ENCODE measurements at places on chromosomes 5 and 9. TPM values are rescaled to one million over a fixed set of nuclear protein-coding genes. Genes with fewer than 3 reads are reported as not detected.
A peak's percentile ranks its signal among the peaks of the same experiment; 100 is the strongest.

DNA sequence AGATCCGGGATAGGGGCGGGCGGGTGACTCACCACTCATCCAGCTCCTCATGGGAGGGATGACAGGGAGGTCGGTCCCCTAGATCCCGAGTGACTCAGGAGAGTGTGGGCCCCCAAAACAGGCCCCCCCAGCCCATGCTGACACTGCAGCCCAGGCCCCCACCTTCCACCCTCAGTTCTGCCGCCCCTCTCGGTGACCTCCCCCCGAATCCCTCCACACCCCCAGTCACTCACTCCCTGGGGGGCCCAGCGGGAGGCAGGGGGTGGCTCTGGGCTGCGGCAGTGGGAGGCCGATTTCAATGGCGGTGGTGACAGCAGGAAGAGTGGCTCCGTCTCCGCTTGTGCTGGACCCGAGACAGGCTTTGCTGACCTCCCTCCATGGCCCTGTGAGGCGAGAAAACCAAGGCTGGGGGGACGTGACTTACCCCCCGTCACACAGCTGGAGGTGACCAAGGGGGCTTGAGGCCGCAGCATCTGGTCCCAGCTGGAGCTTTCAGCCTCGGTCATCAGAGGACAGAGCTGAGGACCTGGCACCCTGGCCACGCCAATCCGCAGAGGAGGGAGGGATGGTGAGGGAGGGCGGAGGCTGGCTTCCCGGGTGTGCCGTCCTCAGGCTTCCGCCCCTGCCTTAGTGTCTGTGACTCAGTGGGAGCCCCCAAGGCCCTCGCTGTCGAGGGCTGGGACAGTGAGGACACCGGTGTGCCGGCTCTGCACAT lies 9.0 kb downstream of the GPSM1 start:
- H3K36me3 ChIP-seq, result peaks cover 86% of the 10 kb centered on the region
- no peaks in the 10 kb centered on the region for H3K27me3 ChIP-seq
- H3K4me3 ChIP-seq, result no peak overlapping the region
- peak; percentile 60 for DNase-seq
- peak overlapping the region; percentile 73 for H3K27ac ChIP-seq
- peaks cover 14% of the 10 kb centered on the region for H3K4me1 ChIP-seq

GRCh38 chr5:144230806-144231205 lies 60.1 kb downstream of the KCTD16 start:
- DNase-seq, result no peak
- H3K27me3 ChIP-seq, result no peaks in the 10 kb centered on the region
- no peaks in the 10 kb centered on the region for H3K4me1 ChIP-seq
- no peak overlapping the region for H3K4me3 ChIP-seq
- no peaks in the 10 kb centered on the region for H3K36me3 ChIP-seq

The INSL4 gene
- total RNA-seq, result not detected

GRCh38 chr9:93451849-93452709 lies 594 bp downstream of the FAM120A start:
- DNase-seq, result peak; percentile 33
- H3K27ac ChIP-seq, result peak overlapping the region; percentile 98
- peaks cover 11% of the 10 kb centered on the region for H3K36me3 ChIP-seq
- H3K4me3 ChIP-seq, result peak overlapping the region; percentile 75
- no peaks in the 10 kb centered on the region for H3K27me3 ChIP-seq

The CYSTM1 gene
- 6.7 TPM for total RNA-seq

DNA sequence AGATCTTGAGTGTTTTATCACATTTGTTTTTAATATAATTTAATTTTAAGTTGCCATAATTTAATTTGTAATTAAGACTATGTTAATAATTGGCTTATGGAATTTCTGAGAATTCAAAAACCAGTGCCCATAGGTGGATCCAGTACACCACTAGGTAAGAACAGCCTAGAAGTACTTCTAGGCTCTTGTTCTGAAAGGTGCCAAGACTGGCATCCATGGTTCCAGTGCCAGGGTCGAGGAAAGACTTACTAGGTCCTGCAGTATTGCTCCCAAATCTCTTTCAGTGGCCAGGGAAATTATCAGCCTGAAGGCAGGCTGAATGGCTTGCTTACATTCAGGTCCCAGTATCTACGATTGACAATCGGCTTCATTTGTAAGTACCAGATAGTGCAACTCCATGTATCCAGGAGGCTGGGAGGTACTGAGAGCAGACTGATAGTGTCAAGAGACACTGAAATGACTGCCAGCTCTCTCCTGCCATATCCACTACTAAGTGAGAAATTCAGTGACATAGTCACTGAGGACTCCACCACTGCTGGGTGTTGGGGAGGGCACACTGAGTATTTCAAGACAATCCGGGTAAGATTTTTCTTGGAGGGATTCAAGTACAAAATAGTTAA lies 159.2 kb upstream of the CCDC152 start:
- DNase-seq, result no peak
- no peak overlapping the region for H3K27ac ChIP-seq
- no peaks in the 10 kb centered on the region for H3K4me1 ChIP-seq
- H3K4me3 ChIP-seq, result no peak overlapping the region

DNA sequence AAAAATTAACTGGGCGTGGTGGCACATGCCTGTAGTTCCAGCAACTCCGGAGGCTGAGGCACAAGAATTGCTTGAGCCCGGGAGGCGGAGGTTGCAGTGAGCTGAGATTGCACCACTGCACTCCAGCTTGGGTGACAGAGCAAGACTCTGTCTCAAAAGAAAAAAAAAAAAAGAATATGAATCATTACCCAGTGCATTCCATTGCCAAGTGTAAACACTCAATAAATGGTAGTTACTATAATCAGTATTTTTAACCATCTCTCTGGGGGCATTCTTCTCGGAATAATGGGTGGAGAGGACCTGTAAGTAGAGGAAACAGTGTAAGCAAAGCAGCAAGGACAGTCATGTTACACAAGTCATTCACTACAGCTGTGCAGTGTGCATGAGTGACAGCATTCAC lies 13.8 kb upstream of the RANBP17 start:
- H3K36me3 ChIP-seq, result no peaks in the 10 kb centered on the region
- no peaks in the 10 kb centered on the region for H3K27me3 ChIP-seq
- H3K27ac ChIP-seq, result no peak overlapping the region
- DNase-seq, result peak; percentile 23
- no peak overlapping the region for H3K4me3 ChIP-seq

DNA sequence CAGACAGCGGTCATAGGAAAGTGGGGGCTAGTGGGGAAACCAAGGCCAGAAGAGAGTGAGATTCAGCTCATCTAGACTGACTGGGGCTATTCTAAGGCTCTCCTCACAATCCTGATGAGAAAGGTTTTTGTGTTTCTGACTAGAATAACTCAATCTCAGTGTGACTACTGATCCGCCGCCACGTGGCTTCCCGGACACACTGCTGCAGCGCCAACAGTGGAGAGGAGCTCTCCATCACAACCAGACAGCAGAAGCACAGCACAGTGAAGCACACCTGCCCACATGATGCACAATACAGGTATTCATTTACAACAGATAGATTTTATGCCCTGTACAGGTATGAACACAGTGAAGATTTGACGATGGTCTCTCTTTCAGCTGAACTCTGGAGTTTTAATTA lies 25.4 kb downstream of the NREP start:
- H3K4me1 ChIP-seq, result peaks cover 15% of the 10 kb centered on the region
- peaks cover 30% of the 10 kb centered on the region for H3K36me3 ChIP-seq
- no peak overlapping the region for H3K4me3 ChIP-seq
- no peak for DNase-seq
- no peak overlapping the region for H3K27ac ChIP-seq

GRCh38 chr9:130387905-130388304 lies 56.9 kb upstream of the ASS1 start:
- H3K4me3 ChIP-seq, result no peak overlapping the region
- DNase-seq, result no peak
- no peak overlapping the region for H3K27ac ChIP-seq
- no peaks in the 10 kb centered on the region for H3K4me1 ChIP-seq

- no peak overlapping the region for H3K27ac ChIP-seq
- no peak for DNase-seq
- no peaks in the 10 kb centered on the region for H3K27me3 ChIP-seq
- H3K36me3 ChIP-seq, result no peaks in the 10 kb centered on the region
- H3K4me1 ChIP-seq, result no peaks in the 10 kb centered on the region
Observed at GRCh38 chr9:31168161-31168560, 1216.3 kb upstream of the ACO1 start.

The COL23A1 gene
- not detected for total RNA-seq

DNA sequence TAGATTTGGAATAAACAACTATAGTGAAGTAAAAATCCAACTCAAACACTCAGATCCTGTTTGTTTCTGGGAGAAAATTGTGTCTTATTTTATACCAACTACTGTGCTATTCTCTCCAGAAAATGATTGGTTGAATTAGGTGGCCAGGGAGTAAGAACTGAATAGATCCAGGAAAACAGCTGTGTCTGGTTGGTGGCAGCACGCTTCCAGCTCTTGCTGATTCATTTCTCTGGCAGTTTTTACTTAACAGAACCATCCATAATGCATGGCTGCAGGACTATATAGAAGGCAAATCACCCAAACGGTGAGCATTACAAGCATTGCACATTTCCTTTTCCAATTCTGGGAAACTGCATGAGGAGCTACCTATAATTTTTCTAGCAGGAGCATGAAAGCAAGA lies 29.5 kb downstream of the DMAC1 start:
- no peak for DNase-seq
- no peaks in the 10 kb centered on the region for H3K27me3 ChIP-seq
- H3K4me1 ChIP-seq, result no peaks in the 10 kb centered on the region
- no peaks in the 10 kb centered on the region for H3K36me3 ChIP-seq
- no peak overlapping the region for H3K4me3 ChIP-seq
- no peak overlapping the region for H3K27ac ChIP-seq

The NEURL1B gene
- 1.8 TPM for total RNA-seq

The BTNL9 gene
- not detected for total RNA-seq

DNA sequence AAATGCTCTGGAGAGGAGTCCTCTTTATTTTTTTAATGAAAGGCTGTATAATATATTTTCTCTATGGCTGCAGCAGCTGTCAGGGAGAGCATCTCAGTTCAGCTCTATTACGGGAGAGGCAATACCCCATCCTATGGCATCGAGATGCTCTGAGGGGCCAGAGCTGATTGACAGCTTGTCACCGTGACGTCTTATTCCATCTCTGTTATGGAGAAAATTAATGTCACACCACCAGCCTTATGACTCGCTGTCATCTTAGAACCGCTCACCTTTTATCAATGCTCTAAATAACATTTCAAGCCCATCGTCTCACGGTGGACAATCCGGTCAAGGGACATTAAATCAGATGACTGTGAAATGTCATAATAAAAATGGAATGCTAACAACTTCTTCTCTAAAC lies 273.5 kb downstream of the SLF1 start:
- no peak overlapping the region for H3K4me3 ChIP-seq
- no peak for DNase-seq
- no peaks in the 10 kb centered on the region for H3K4me1 ChIP-seq

DNA sequence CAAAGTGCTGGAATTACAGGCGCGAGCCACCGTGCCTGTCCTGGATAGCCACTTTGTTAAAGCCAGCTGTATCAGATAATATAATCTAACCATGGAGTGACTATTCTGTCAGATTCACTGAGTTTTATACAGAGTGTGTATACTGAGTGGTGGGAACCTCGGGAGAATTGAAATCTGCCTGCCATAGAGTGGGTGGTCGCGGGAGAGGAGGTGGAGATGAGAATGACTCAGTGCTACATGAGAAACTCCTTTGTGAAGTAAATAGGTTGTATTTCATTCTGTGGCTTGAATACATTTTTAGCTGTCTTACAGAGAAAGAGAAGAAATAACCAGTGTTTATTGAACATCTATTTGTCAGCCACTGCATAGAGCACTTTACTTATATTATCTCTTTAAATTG lies 26.4 kb downstream of the ATP6V0E1 start:
- H3K4me1 ChIP-seq, result peaks cover 17% of the 10 kb centered on the region
- peaks cover 1% of the 10 kb centered on the region for H3K36me3 ChIP-seq
- H3K27me3 ChIP-seq, result no peaks in the 10 kb centered on the region
- H3K4me3 ChIP-seq, result no peak overlapping the region
- H3K27ac ChIP-seq, result no peak overlapping the region
- DNase-seq, result peak; percentile 62

DNA sequence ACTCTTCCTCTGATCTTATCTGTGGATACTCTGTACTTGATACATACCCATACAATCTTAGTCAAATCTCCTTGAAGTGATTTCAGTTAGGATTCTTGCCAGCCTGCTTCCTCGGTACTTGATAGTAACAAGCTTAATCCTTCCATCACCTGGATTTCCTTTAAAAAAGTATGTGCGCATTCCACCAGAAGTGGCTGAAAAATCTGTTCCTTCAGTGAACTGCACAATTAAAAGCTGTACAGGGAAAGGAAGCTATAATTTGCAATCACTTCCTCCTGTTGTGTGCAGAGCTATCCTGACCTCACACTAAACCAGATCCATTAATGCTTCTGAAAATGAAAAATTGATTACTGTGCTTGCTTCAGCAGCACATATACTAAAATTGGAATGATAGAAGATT lies 47.3 kb downstream of the PWWP2A start:
- peaks cover 4% of the 10 kb centered on the region for H3K36me3 ChIP-seq
- H3K4me1 ChIP-seq, result no peaks in the 10 kb centered on the region
- no peaks in the 10 kb centered on the region for H3K27me3 ChIP-seq
- H3K4me3 ChIP-seq, result no peak overlapping the region

The CERCAM gene
- total RNA-seq, result 15.1 TPM

The SLC36A2 gene
- not detected for total RNA-seq

The APC gene
- 76.1 TPM for total RNA-seq

DNA sequence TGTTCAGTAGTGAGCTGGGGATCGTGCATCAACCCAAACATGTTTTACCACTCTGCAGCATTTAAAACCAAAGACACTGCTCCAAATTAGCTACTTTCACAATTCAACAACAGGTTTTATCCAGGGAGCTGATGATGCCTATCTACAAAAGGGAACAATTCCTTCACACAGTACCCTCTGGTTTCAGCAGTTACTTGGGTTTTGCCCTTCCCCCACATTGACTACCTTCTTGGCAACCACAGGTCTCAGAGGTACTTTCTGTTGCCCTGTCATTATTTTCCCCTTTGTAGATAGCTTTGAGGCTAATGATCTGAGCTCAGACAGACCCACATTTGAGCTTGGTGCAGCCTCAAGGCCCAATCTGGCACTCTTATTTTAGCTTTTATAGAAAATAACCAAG lies 96.1 kb downstream of the WDR41 start:
- peaks cover 5% of the 10 kb centered on the region for H3K27me3 ChIP-seq
- H3K4me3 ChIP-seq, result no peak overlapping the region
- H3K4me1 ChIP-seq, result peaks cover 4% of the 10 kb centered on the region
- no peak for DNase-seq

- H3K36me3 ChIP-seq, result no peaks in the 10 kb centered on the region
- peak; percentile 75 for DNase-seq
- H3K4me3 ChIP-seq, result no peak overlapping the region
- H3K4me1 ChIP-seq, result peaks cover 11% of the 10 kb centered on the region
Observed at GRCh38 chr5:132446621-132447020, 44.0 kb downstream of the IRF1 start.

DNA sequence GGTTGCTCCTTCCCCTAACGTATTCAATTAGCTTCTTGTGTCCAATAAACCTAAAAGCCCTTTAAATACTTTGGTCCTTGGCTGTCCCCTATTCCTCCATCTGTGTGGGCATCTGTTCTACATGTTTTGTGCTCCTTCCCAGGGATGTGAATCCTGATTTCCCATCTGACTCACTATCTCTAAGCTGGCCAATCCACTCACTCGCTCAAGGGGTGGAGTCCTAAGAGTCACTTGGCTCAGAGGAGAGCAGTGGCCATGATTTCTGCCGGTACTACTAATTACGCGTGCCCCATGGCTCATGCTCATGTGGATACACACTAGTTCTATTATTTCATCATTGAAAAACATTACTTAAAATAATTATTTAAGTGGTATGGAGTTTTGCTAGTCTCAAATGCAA lies 89.6 kb downstream of the TAF11L14 start:
- H3K4me3 ChIP-seq, result no peak overlapping the region
- H3K36me3 ChIP-seq, result no peaks in the 10 kb centered on the region
- no peaks in the 10 kb centered on the region for H3K27me3 ChIP-seq
- H3K4me1 ChIP-seq, result no peaks in the 10 kb centered on the region

The IDNK gene
- total RNA-seq, result 1.7 TPM

- H3K4me3 ChIP-seq, result no peak overlapping the region
- no peaks in the 10 kb centered on the region for H3K27me3 ChIP-seq
- no peak overlapping the region for H3K27ac ChIP-seq
- DNase-seq, result no peak
- no peaks in the 10 kb centered on the region for H3K4me1 ChIP-seq
Observed at GRCh38 chr5:60997721-60998120, 52.7 kb downstream of the NDUFAF2 start.

All from IMR-90 (cell line).